Neural crest cell (in vitro differentiated cells): ENCODE measurements at places on chromosomes 3 and 15.

GRCh38 chr3:138112362-138112761, 3.0 kb downstream of the DZIP1L start:
- H3K27me3 ChIP-seq, result no peaks in the 10 kb centered on the region
- H3K4me3 ChIP-seq, result peak overlapping the region; percentile 61
- no peak for DNase-seq
- peaks cover 30% of the 10 kb centered on the region for H3K4me1 ChIP-seq
- no peak overlapping the region for H3K27ac ChIP-seq
- H3K36me3 ChIP-seq, result peaks cover 7% of the 10 kb centered on the region

DNA sequence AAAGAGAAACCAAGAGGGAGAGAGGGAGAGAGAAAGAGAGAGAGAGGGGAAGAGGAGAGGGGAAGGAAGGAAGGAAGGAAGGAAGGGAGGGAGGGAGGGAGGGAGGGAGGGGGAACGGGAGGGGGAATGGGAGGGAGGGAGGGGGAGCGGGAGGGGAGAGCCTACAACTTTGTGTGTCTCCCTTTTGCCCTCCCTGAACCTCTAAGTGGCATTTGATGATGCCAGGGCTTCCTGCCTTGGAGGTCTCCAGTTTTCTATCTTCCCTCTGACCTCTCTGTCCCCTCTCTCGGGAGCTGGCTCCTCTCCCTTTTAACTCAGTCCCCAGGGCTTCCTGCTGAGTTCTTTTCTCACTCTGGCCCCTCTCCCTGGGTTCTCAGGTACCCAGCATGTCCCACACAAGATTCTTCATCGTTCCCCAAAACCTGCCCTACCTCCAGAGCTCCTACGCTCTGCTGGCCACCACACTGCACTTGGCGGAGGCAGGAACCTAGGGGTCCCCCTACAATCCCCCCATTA, 12.5 kb upstream of the FAM174B start:
- DNase-seq, result no peak
- peaks cover 25% of the 10 kb centered on the region for H3K4me1 ChIP-seq
- H3K27me3 ChIP-seq, result peaks cover 3% of the 10 kb centered on the region

- no peaks in the 10 kb centered on the region for H3K4me1 ChIP-seq
- no peak for DNase-seq
- no peaks in the 10 kb centered on the region for H3K27me3 ChIP-seq
- no peak overlapping the region for H3K27ac ChIP-seq
These were observed 37.5 kb upstream of the ESYT3 start for GRCh38 chr3:138396752-138397410.

- H3K4me1 ChIP-seq, result peaks cover 38% of the 10 kb centered on the region
- no peak overlapping the region for H3K4me3 ChIP-seq
These were observed 120.7 kb downstream of the FNDC3B start for GRCh38 chr3:172159962-172160538.

- H3K4me3 ChIP-seq, result no peak overlapping the region
- DNase-seq, result no peak
- H3K36me3 ChIP-seq, result no peaks in the 10 kb centered on the region
- H3K4me1 ChIP-seq, result peaks cover 44% of the 10 kb centered on the region
- H3K27ac ChIP-seq, result no peak overlapping the region
These were observed 17.5 kb downstream of the CDIN1 start for GRCh38 chr15:36596915-36597314.

- no peak overlapping the region for H3K27ac ChIP-seq
- no peak for DNase-seq
- H3K27me3 ChIP-seq, result no peaks in the 10 kb centered on the region
- no peak overlapping the region for H3K4me3 ChIP-seq
These were observed 247.2 kb downstream of the SLC9A9 start for GRCh38 chr3:143600756-143601718.

GRCh38 chr3:43782541-43782940, 91.8 kb downstream of the ABHD5 start:
- H3K27ac ChIP-seq, result no peak overlapping the region
- no peak overlapping the region for H3K4me3 ChIP-seq
- H3K4me1 ChIP-seq, result no peaks in the 10 kb centered on the region
- DNase-seq, result no peak
- peaks cover 2% of the 10 kb centered on the region for H3K27me3 ChIP-seq
- H3K36me3 ChIP-seq, result no peaks in the 10 kb centered on the region

DNA sequence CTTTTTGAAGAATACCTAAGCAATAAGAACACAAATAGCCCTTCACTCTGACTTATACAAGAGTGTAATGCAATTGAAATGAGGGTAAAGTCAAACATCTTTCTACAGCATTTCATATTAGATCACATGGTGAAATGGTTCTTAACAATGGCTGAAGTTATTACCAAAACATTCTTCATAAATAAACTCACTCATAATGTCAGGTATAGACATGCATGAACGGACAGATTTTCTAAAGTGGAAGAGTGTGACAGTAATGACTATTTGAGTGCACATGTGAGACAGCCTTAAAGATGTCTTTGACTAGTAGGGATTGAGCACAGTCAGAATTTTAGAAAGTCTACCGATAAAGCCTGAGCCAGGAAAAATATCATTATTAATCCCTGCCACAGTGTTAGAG, 471.0 kb downstream of the ZPLD1 start:
- no peaks in the 10 kb centered on the region for H3K27me3 ChIP-seq
- no peak overlapping the region for H3K4me3 ChIP-seq
- no peak overlapping the region for H3K27ac ChIP-seq
- no peaks in the 10 kb centered on the region for H3K4me1 ChIP-seq

GRCh38 chr3:39110041-39110639, 2.7 kb downstream of the TTC21A start:
- no peak overlapping the region for H3K4me3 ChIP-seq
- H3K4me1 ChIP-seq, result peaks cover 32% of the 10 kb centered on the region
- no peaks in the 10 kb centered on the region for H3K27me3 ChIP-seq

- DNase-seq, result no peak
- peaks cover 6% of the 10 kb centered on the region for H3K27me3 ChIP-seq
- no peak overlapping the region for H3K4me3 ChIP-seq
- H3K36me3 ChIP-seq, result no peaks in the 10 kb centered on the region
- no peak overlapping the region for H3K27ac ChIP-seq
These were observed 36.4 kb upstream of the MTHFS start for GRCh38 chr15:79933231-79933630.

DNA sequence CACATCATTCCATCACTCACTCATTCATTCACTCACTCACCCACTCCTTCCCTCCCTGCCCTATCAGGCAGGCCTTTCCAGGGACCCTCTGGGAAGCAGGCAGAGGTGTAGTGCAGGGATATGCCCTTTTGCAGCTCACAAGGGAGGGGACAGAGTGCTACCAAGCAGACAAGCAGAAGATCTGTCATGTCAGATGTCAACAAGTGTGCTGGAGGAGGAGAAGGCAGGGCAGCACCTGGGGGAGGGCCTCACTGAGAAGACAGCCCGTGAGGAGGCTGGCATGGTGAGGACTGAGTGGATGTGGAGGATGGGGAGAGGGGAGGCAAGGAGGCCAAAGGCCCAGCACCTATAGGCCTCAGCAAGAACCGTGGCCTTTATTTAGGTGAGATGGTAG, 15.3 kb downstream of the ABTB1 start:
- H3K4me1 ChIP-seq, result peaks cover 5% of the 10 kb centered on the region
- no peak for DNase-seq
- no peak overlapping the region for H3K27ac ChIP-seq
- H3K36me3 ChIP-seq, result no peaks in the 10 kb centered on the region

DNA sequence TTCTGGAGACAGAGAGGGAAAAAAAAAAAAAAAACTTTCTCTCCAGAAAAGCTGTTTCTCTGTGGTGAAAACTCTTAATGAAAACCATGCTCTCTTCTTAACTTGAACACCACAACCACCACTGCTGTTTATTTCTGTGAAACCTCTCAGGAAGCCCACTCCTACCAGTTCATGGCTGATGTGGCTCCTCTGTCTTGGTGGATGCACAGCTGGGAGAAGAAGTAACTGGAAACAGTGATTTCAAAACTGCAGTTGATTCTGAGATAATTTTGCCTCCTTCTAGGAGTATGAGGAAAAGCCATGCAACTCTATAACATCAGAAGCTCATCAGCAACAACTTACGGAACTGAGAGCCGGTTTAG, 40.2 kb upstream of the PYGO1 start:
- H3K4me3 ChIP-seq, result no peak overlapping the region
- no peaks in the 10 kb centered on the region for H3K27me3 ChIP-seq
- no peak overlapping the region for H3K27ac ChIP-seq
- peaks cover 25% of the 10 kb centered on the region for H3K36me3 ChIP-seq
- DNase-seq, result no peak

GRCh38 chr3:175057401-175057800, 198.3 kb downstream of the NAALADL2 start:
- peaks cover 5% of the 10 kb centered on the region for H3K36me3 ChIP-seq
- H3K27ac ChIP-seq, result no peak overlapping the region
- H3K4me3 ChIP-seq, result no peak overlapping the region
- no peak for DNase-seq
- peaks cover 12% of the 10 kb centered on the region for H3K4me1 ChIP-seq
- no peaks in the 10 kb centered on the region for H3K27me3 ChIP-seq

- H3K36me3 ChIP-seq, result peaks cover 3% of the 10 kb centered on the region
- H3K27ac ChIP-seq, result peak overlapping the region; percentile 27
- no peaks in the 10 kb centered on the region for H3K4me1 ChIP-seq
- DNase-seq, result no peak
- no peaks in the 10 kb centered on the region for H3K27me3 ChIP-seq
These were observed 77.4 kb downstream of the SNRK start for GRCh38 chr3:43363621-43364266.

GRCh38 chr3:61646360-61646759, 85.0 kb downstream of the PTPRG start:
- peaks cover 13% of the 10 kb centered on the region for H3K36me3 ChIP-seq
- no peak overlapping the region for H3K4me3 ChIP-seq
- H3K27me3 ChIP-seq, result no peaks in the 10 kb centered on the region
- H3K27ac ChIP-seq, result no peak overlapping the region

GRCh38 chr3:160226026-160226907, 1.0 kb downstream of the C3orf80 start:
- no peaks in the 10 kb centered on the region for H3K36me3 ChIP-seq
- H3K27ac ChIP-seq, result no peak overlapping the region
- H3K27me3 ChIP-seq, result peaks cover 75% of the 10 kb centered on the region
- peak; percentile 20 for DNase-seq

GRCh38 chr3:24522146-24522579, 27.5 kb upstream of the THRB start:
- H3K27me3 ChIP-seq, result peaks cover 83% of the 10 kb centered on the region
- no peak overlapping the region for H3K27ac ChIP-seq
- H3K36me3 ChIP-seq, result no peaks in the 10 kb centered on the region
- DNase-seq, result peak; percentile 21

DNA sequence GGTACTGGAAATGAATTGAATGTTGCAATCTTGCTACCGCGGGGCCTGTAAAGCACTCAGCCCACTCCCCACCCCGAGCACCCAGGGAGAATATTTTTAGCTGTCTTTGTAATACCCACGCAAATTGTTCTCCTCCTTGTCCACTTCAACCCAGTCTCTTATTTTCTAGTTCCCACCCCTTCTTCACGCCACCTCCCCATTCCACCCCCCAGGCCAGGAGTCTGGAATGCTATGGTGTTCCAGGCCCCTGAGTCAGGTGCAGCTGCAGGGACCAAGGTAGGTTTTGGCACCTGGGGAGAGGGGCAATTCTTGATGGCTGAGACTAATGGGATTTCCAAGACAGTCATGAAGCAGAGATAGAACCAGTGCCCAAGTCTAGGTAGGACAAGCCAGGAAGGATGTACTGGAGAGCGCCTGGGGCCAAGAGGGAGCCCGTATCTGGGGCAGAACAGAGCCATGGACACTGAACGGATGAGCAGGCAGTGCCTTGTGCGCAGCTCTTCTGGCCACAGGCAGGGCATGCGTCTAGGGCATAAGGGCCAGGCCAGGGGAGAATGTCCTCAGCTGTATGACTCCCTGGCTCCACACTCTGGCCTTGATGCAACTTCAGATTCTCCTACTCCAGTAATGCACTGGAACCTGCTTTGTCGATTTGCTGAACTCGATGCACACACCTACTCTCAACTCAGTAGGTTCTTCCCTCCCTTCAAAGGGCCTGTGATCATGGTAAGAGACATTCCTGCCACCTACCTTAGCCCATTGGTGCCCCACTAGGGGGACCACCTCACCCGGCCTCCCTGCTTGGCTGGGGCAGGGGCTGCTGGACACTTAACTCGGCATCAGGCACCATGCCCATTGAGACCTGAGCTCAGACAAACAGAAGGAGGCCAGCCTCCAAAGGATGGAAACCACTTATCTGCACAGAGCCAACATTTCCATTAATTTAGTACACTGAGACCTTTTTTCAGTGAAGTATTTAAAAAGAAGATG, 34.6 kb upstream of the MAGEF1 start:
- no peaks in the 10 kb centered on the region for H3K36me3 ChIP-seq
- peak overlapping the region; percentile 50 for H3K27ac ChIP-seq
- DNase-seq, result no peak
- H3K4me3 ChIP-seq, result no peak overlapping the region
- peaks cover 6% of the 10 kb centered on the region for H3K27me3 ChIP-seq

DNA sequence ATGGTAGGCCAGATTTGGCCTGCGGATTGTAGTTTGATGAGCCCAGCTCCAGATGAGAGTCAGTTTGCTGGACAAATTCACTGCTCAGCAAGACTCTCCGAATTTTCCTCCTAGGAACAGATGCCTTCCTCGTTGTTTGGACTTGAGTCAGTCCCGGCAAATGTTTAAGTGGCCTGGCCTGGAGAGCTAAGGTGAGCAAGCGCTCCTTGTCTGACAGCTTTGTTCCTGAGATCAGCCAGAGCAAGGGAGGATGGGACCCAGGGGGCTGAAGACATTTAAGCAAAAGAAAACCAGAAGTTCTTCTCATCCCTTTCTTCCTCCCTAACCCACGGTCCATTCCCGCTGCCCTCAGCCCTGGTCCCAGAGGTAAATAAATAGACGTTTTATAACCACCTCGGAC, 40.3 kb downstream of the POLR2M start:
- H3K4me3 ChIP-seq, result no peak overlapping the region
- no peak for DNase-seq
- no peaks in the 10 kb centered on the region for H3K36me3 ChIP-seq
- H3K27ac ChIP-seq, result no peak overlapping the region

- no peaks in the 10 kb centered on the region for H3K36me3 ChIP-seq
- H3K4me3 ChIP-seq, result no peak overlapping the region
- H3K4me1 ChIP-seq, result peaks cover 8% of the 10 kb centered on the region
- H3K27me3 ChIP-seq, result no peaks in the 10 kb centered on the region
These were observed 5.7 kb upstream of the ARL14 start for GRCh38 chr3:160671231-160671630.

- no peak overlapping the region for H3K4me3 ChIP-seq
- no peak for DNase-seq
- no peak overlapping the region for H3K27ac ChIP-seq
- peaks cover 18% of the 10 kb centered on the region for H3K4me1 ChIP-seq
These were observed 92.3 kb downstream of the RBMS3 start for GRCh38 chr3:29373131-29373680.

DNA sequence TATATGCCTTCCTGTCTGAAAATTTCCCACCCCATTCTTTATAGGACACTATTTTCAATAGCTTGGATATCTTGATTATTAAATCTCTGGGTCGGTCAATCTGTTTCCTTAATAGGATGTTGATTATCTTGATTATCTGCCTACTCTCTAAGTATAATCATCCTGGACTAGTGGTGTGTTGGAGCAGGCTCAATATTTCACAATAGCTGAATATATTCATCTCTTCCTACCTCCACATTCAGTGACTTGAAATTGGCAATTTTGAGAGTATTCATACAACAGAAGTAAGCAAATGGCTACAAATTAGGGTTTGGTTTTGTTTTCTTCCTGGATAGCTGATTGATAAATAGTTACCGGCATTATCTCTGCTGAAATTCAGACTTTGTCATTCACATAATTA, 1162.6 kb downstream of the ROBO1 start:
- peaks cover 31% of the 10 kb centered on the region for H3K36me3 ChIP-seq
- no peak overlapping the region for H3K4me3 ChIP-seq
- peaks cover 9% of the 10 kb centered on the region for H3K4me1 ChIP-seq
- no peak overlapping the region for H3K27ac ChIP-seq
- DNase-seq, result no peak
- no peaks in the 10 kb centered on the region for H3K27me3 ChIP-seq

GRCh38 chr3:5112043-5112442, 10.0 kb upstream of the ARL8B start:
- H3K36me3 ChIP-seq, result no peaks in the 10 kb centered on the region
- no peak for DNase-seq
- no peak overlapping the region for H3K4me3 ChIP-seq
- no peaks in the 10 kb centered on the region for H3K4me1 ChIP-seq
